ENCODE measurements at places on chromosomes 13 and 19. TPM values are rescaled to one million over a fixed set of nuclear protein-coding genes. Genes with fewer than 3 reads are reported as not detected.
A peak's percentile ranks its signal among the peaks of the same experiment; 100 is the strongest.

DNA sequence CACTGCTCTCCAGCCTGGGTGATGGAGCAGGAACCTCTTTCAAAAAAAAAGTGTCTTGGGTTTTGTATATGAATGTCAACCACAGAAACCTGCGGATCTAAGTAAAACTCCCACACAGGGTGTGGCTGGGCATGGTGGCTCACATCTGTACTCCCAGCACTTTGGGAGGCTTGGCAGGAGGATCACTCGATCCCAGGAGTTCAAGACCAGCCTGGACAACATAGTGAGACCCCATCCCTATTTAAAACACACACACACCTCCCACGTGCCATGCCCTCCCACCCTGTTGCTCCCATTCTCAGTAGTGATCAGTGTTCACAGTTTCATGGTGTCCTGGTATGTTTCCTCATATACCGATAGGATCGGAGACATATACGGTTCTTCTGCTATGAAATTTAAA, 9.2 kb downstream of the TMED1 start:
- H3K27ac ChIP-seq = no peak overlapping the region
- no peak for DNase-seq
- H3K4me1 ChIP-seq = no peaks in the 10 kb centered on the region

The KLK10 gene
- not detected for total RNA-seq

DNA sequence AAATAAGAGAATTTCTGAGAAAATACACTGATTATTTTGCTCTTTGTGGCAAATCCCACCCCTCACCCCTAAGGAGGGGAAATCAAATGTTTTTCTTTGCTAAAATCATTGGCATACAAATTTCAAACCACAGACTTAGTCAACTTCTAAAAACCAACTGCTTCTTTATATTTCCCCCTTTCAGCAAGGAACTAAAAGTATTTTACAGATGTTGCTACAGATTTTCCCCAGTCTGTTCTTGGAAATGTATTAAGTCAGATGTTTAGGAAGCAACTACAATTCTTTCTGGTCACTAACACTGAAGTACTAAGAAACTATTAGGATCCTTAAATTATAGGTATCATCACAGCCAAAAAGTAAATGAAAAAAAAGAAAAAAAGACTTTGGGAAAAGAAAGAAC, 6.9 kb downstream of the MTMR6 start:
- H3K36me3 ChIP-seq = no peaks in the 10 kb centered on the region
- H3K4me1 ChIP-seq = peaks cover 7% of the 10 kb centered on the region
- H3K27me3 ChIP-seq = no peaks in the 10 kb centered on the region
- DNase-seq = no peak

- H3K36me3 ChIP-seq = no peaks in the 10 kb centered on the region
- DNase-seq = no peak
- H3K27ac ChIP-seq = no peak overlapping the region
- no peaks in the 10 kb centered on the region for H3K27me3 ChIP-seq
- H3K4me3 ChIP-seq = no peak overlapping the region
- no peaks in the 10 kb centered on the region for H3K4me1 ChIP-seq
These were observed 124.4 kb downstream of the RNF17 start for GRCh38 chr13:24888291-24888931.

The CYP4F2 gene
- total RNA-seq = not detected

- no peak overlapping the region for H3K27ac ChIP-seq
- DNase-seq = no peak
- no peaks in the 10 kb centered on the region for H3K4me1 ChIP-seq
- H3K4me3 ChIP-seq = no peak overlapping the region
- no peaks in the 10 kb centered on the region for H3K36me3 ChIP-seq
- H3K27me3 ChIP-seq = no peaks in the 10 kb centered on the region
These were observed 1130.2 kb downstream of the SLITRK5 start for GRCh38 chr13:88801361-88801760.

- H3K4me3 ChIP-seq = no peak overlapping the region
- H3K4me1 ChIP-seq = peaks cover 53% of the 10 kb centered on the region
- peaks cover 4% of the 10 kb centered on the region for H3K36me3 ChIP-seq
- peak overlapping the region; percentile 18 for H3K27ac ChIP-seq
- no peaks in the 10 kb centered on the region for H3K27me3 ChIP-seq
These were observed 14.7 kb downstream of the UBAC2 start for GRCh38 chr13:99215184-99215830.

DNA sequence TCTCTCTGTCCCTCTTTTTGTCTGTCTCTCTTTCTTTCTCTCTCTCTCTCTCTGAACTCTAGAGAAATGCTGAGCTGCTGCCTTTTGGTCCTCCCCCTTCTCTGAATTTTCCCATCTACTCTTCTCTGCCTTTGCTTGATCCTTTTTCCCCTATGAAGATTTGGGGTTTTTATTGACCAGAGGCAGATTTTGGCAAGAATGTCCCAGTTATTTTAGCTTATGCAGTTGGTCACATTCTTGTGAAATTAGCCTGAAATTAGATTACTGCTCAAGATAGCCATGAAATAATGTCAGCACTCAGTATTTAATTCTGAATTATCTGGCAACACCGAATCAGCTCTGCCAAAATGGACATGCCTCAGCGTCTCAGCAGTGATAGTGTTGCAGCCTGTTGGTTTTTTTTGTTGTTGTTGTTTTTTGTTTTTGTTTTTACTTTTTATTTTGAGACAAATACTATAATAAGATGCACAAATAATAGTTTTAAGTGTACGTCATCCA, 17.2 kb upstream of the SPART start:
- no peaks in the 10 kb centered on the region for H3K36me3 ChIP-seq
- no peak overlapping the region for H3K27ac ChIP-seq
- H3K4me1 ChIP-seq = peaks cover 10% of the 10 kb centered on the region
- DNase-seq = no peak
- no peaks in the 10 kb centered on the region for H3K27me3 ChIP-seq

- peaks cover 9% of the 10 kb centered on the region for H3K27me3 ChIP-seq
- H3K27ac ChIP-seq = no peak overlapping the region
- H3K4me1 ChIP-seq = no peaks in the 10 kb centered on the region
- H3K36me3 ChIP-seq = no peaks in the 10 kb centered on the region
These were observed 29.4 kb upstream of the GTF3A start for GRCh38 chr13:27395007-27395510.

- peaks cover 22% of the 10 kb centered on the region for H3K4me1 ChIP-seq
- no peak overlapping the region for H3K27ac ChIP-seq
- DNase-seq = peak; percentile 53
- no peaks in the 10 kb centered on the region for H3K27me3 ChIP-seq
- no peak overlapping the region for H3K4me3 ChIP-seq
These were observed 1536.1 kb downstream of the UQCRFS1 start for GRCh38 chr19:27676877-27677276.

- peak overlapping the region; percentile 16 for H3K4me3 ChIP-seq
- H3K27ac ChIP-seq = no peak overlapping the region
- no peaks in the 10 kb centered on the region for H3K36me3 ChIP-seq
- no peak for DNase-seq
- H3K4me1 ChIP-seq = peaks cover 13% of the 10 kb centered on the region
These were observed 84.4 kb downstream of the FAM216B start for GRCh38 chr13:42865768-42866102.

- DNase-seq = peak; percentile 93
- H3K27me3 ChIP-seq = no peaks in the 10 kb centered on the region
- H3K27ac ChIP-seq = peak within 1 kb of the TSS; percentile 96
- peaks cover 14% of the 10 kb centered on the region for H3K4me1 ChIP-seq
- H3K4me3 ChIP-seq = peak within 1 kb of the TSS; percentile 93
These were observed at the start of gene SAMD1 for GRCh38 chr19:14090509-14091080. Gene SAMD1 (minus strand): TSS chr19:14090751.

GRCh38 chr19:45358213-45358792, 12.1 kb downstream of the ERCC2 start:
- no peak overlapping the region for H3K27ac ChIP-seq
- no peak for DNase-seq
- H3K27me3 ChIP-seq = no peaks in the 10 kb centered on the region
- H3K36me3 ChIP-seq = peaks cover 14% of the 10 kb centered on the region

The LMTK3 gene
- 1.3 TPM for total RNA-seq

DNA sequence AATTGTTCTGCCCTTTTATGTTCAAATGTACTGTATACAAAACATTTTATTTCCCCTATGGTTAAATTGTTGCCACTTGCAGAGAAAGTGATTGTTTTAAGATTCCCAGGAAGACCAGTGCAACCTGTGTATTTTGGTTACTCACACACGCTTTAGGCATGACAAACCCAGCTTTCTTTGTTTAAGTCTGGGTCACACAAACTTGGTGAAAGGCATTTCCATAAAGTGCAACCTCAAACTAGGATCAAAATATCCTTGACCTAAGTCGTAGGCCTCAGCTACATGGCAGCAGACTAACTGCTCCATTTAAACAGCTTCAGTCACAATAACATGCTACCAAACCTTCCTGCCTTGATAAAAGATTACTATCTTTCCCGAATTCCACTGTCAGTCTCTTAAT, 639.0 kb upstream of the PRR20A start:
- H3K36me3 ChIP-seq = no peaks in the 10 kb centered on the region
- no peaks in the 10 kb centered on the region for H3K27me3 ChIP-seq
- H3K4me1 ChIP-seq = no peaks in the 10 kb centered on the region
- DNase-seq = no peak
- no peak overlapping the region for H3K27ac ChIP-seq

DNA sequence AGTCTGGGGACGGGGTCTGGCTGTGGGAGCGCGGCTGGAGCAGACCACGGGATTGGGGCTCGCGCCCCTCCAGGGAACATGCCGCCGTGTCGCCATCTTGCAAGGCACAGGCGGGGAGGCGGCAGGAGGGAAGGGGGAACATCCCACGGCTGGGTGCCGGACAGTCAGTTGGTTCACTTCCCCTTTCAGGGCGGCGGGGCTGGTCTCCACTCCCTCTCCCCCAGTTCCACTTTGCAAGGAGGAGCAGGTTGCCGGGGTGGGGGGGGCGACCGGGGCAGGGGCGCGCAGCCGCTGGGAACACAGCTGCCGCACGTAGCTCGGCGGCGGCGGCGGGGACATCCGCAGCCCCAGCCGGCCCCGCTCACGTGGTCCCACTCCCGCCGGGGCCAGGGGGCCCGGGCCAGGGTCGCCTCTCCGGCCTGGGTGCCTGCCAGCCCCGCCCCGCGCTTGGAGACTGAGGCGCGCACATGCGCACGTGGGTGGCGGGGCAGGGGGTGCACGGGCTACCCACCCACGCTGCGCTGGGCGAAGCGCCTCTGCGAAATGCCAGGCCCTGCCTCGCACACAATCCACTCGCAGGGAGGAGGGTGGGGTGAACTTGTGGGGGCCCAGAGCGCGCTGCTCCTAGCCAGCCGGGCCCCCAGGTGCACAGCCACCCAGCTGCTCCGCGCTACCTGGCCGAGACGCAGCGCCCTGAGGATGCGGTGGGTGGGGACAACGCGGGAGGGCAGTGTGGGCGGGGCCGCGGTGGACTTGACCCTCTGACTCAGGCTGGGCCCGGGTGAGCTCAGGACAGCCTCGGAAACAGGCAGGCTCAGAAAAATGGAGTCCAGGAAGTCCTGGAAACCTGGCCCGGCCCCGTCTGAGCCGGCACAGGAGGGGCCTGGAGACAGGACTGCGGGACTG, 6.4 kb downstream of the KLF16 start:
- H3K36me3 ChIP-seq = no peaks in the 10 kb centered on the region
- H3K27ac ChIP-seq = peak overlapping the region; percentile 96
- no peaks in the 10 kb centered on the region for H3K27me3 ChIP-seq
- peak overlapping the region; percentile 49 for H3K4me3 ChIP-seq

The ANKLE1 gene
- total RNA-seq = 0.40 TPM

The MAST3 gene
- 4.2 TPM for total RNA-seq

The OR7A5 gene
- total RNA-seq = not detected

- no peak for DNase-seq
- no peak overlapping the region for H3K27ac ChIP-seq
- no peak overlapping the region for H3K4me3 ChIP-seq
- H3K4me1 ChIP-seq = peaks cover 24% of the 10 kb centered on the region
- H3K27me3 ChIP-seq = no peaks in the 10 kb centered on the region
These were observed 8.1 kb downstream of the SPART start for GRCh38 chr13:36337938-36338641.
